Bronchial epithelial cell (primary cell): ENCODE measurements at places on chromosomes 11 and 22.

- no peak for DNase-seq
Observed at GRCh38 chr22:43957871-43958270, 2.6 kb downstream of the SAMM50 start.

DNA sequence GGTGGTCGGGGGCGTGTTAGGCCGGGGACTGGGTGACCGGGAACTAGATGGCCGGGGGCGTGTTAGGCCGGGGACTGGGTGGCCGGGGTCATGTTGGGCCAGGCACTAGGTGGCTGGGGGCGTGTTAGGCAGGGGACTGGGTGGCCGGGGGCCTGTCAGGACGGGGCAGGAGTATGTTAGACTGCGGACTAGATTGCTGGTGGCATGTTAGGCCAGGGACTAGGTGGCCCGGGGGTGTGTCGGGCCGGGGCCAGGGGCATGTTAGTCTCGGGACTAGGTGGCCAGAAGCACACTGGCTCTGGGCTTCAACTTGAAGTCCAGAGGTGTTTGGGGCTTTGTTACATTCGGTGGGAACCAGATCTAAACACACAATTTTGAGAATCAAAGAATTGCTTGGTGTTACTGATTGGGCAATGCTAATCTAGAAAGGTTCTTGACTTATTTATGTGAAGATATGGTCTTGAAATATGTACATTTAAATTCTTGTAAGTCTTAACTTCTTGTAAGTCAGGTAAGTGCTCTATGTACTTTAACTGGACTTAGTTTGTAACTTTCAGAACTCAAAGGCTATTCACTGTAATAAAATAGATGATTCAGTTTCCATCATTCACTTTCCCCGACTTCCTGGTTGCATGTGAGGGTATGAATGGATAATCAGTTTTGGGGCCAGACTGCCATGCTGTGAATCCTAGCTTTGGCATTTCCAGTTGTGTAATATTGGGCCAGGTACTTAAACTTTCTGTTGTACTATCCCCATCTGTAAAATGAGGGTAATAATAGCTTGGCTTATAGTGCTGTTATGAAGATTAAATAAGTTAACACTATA, 1.1 kb downstream of the EXT2 start:
- peak; percentile 92 for DNase-seq

DNA sequence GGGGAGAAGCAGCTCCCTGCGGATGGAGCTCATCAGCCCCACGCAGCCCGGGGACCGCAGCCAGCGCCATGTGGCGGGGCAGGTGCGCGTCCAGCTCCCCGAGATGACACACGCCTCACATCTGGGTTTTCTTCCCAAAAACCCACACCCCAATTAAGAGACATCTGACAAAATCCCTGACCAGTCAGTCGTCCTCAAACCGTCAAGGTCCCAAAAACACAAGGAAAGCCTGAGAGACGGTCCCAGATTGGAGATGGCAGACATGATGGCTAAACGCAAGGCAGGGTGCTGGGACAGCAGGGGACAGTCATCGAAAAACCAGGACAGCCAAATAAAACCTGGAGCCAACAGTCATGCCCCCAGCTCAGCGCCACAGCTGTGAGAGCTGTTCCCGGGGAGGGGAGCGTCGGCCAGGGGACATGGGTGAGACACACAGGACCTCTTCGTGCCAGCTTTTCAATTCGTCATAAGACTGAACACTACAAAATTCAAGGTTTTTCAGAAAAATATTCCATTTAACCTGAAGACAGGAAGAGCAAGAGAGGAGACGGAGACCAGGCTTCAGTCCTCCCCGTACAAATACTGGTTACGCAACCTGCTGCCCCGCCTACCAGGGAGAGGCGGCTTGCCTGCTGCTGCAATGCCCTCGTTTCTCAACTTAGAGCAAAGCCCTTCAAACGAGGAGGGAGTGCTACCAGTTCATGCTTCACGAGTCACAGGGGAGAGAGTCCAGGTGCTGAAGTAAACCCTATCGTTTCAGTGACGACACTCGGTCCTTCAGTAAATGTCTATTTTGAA, 10.5 kb downstream of the TOLLIP start:
- DNase-seq = peak; percentile 85

DNA sequence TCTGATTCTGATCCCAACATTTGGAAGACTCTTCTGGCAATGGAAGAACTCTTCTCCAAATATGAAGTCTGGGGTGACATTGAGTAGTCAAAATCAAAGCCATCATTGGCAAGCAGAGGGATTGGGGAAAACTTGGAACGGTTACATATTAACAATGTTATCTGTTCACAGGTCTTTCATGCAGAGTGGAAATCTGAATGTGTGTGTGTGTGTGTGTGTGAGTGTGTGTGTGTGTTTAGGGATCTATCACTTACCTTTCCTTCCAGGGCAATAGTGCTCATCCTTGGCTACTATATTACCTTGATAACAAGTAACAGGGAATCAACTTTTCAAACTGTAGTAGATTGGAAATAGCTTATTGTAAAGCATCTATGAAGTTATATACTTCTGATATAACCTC, 55.3 kb downstream of the EHF start:
- DNase-seq = no peak

DNA sequence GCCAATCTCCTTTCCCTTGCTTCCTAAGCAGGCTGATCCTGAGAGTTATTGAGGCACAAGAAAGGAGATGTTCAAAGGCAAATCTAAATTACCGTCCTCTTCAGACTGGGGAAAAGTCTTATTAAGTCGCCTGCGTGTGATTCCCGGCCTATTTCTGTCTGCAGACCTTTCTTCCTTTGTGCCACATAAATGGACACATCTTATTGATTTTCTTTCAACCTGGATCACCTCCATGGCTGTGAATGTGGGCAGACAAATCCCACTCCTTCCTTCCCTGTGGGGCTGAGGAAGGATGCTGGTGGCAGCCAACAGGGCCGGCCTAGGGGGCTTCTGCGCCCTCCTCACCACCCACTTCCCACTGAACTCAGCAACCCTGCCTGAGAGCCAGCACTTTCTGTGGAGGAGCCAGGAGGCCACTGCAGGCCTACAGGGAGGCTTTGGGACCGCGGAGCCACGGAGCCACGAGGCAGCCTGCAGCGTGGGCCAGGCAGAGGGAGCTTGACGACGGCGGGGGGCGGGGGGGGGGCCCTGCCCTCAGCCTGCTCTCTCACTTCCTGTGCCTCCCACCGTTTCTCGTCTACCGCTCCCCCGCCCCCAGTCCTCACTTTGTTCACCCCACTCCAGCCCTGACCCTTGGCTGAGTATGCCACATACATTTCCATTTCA, 73.6 kb upstream of the LMO1 start:
- DNase-seq = no peak

GRCh38 chr11:134244593-134244992, 8.6 kb downstream of the THYN1 start:
- peak; percentile 19 for DNase-seq

DNA sequence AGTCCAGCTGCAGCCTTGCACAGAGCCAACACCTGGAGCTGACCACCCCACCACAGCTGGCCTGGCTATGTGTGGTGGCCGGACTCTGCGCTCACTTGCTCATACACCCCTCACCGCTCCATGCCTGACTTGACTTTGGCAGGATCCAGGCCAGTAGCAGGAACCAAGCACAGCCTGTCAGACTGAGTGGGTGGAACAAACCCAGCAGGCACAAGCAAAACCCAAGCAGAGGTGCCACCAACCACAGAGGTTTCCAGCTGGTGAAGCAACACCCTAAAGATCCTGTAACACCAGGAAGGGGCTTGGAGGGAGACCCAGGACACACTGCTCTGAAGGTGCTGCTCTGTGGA, 44.9 kb upstream of the WNT11 start:
- DNase-seq = no peak

DNA sequence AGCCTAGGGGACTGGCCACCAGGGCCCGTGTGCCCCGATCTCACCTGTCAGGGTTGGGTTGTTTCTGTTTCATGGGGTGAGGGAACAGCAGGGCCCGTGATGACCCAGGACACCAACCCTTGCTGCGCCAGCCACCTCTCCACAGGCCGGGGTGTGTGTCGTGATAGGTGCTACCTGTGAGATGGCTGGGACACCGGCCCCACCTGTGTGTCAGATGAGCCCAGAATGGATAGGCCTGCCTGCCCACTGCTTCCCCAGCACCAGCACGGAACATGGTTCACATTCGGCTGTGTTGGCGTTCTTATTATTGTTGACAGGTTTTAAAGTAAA, 7.1 kb downstream of the CLDN5 start:
- DNase-seq = no peak

DNA sequence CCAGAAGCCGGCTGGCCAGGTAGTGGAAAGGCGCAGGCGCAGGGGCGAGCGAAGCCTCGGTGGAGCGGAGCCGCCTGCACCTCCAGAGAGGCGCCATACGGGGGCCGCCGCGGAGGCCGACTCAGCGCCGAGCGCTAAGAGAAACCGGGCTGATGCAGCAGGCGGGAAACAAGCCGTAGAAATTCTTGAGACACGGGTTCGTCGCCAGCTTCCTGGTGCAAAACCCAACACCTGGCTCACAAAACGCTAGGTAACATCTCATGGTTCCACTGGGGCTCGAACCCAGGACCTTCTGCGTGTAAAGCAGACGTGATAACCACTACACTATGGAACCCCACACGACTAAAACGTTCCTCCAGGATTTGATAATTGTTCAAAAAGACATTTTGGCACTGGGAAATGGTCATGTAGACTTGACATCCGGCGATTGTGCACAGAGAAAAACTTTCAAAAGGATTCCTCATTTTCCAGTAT, 39.1 kb downstream of the OR4D9 start:
- DNase-seq = peak; percentile 95

GRCh38 chr11:134802116-134802515, 390.1 kb upstream of the B3GAT1 start:
- no peak for DNase-seq

- DNase-seq = no peak
Observed at GRCh38 chr11:67082071-67082791, 25.6 kb downstream of the RHOD start.

DNA sequence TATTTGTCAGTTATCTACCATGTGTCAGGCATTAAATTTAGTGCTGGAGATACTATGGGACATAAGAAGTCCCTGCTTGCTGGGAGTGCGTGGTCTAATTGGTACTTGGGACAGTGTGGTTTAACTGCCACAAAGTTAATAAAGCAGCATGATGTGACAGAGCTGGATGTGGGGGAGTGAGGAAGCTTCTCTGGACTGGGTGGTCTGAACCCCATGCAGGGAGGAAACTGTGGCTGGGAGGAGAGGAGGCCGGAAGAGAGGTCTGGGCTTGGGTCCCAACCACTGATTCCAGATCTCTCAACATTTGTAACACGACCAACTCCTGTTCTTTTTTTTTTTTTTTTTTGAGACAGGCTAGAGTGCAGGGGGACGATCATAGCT, 37.1 kb downstream of the ST3GAL4 start:
- no peak for DNase-seq

DNA sequence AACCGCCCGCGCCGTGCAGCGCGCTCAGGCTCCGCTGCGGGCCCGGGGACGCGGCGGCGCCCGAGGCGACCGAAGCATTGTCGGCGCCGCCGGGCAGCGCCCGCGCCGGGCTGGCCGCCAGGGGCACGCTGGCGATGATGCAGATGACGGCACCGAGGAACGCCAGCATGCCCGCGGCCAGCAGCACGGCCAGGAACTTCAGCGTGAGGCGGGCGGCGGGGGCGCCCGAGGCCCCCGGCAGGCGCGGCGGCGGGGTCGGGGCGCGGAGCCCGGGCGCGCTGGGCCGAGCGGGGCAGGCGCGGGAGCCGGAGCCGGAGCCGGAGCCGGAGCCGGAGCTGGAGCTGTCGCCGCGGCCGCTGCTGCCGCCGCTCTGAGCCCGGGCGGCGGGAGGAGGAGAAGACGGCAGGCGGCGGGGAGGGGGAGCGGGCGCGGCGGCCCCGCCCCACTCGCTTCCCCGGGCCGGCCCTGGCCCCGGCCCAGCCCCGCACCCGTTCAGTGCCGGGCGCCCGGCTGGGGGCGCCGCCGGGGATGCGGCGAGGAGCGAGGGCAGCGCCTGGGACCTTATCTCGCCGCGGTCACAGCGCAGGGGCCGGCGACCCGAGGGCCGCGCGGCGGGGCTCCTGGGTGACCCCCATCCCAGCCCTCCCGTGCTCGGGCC, at the start of gene NPTXR:
Gene NPTXR (minus strand): TSS at position 372 of the 658 bp plus-strand sequence.
- no peak for DNase-seq

- DNase-seq = no peak
Observed at GRCh38 chr22:33529424-33530113, 390.7 kb downstream of the LARGE1 start.

GRCh38 chr11:117807482-117808327, 10.7 kb upstream of the DSCAML1 start:
- peak; percentile 35 for DNase-seq

DNA sequence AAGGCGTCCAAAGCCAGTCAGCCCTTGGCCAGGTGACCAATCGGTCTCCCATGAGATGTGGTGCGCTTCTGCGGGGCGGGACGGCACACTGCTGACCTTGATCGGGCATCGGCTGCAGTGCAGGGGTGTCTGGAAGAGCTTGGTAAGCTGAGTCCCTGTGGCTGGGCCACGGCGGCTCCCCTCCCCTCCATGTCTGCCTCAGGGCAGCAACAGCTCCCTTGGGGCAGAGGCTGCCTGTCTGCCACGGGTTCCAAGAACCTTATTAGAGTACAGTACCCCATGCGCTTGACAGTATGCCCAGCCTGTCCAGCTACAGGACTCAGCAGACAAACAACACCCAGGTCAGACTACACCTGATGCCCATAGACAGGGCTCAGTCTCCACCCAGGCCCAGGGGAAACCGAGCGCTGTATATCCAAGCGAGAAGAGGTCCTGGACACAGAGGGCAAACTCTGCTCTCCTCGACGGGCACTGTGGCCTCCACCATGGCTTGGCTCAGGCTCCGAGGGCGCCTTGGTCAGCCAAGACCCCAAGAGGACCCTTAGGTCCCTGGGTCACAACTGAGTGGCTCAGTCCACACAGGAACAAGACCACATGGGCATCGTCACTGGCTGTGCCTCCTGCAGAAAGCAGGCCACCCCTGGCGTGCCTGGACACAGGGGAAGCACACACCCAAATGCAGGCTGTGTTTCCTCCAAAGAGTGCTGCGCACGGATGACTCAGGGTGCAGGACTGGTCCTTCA, 18.9 kb downstream of the TSPAN32 start:
- DNase-seq = peak; percentile 20

DNA sequence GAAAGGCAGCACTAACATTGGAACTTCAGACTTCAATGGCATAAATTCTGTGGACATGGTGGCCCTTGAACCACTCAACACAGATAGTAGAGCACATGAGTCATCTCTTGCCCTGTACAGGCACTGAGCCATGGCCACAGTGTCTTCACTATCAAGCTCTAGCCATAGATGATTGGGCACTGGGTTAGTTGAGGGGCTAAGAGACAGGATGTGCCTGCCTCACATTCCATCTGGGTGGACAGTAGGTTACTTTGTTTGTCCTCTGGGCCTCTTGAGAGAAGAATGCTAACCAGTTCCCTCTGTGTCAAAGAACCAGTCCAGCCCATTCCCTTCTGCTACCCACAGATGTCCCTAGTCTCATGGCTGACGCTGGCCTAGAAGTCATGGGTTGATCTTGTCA, 39.8 kb downstream of the OR6Q1 start:
- DNase-seq = no peak

DNA sequence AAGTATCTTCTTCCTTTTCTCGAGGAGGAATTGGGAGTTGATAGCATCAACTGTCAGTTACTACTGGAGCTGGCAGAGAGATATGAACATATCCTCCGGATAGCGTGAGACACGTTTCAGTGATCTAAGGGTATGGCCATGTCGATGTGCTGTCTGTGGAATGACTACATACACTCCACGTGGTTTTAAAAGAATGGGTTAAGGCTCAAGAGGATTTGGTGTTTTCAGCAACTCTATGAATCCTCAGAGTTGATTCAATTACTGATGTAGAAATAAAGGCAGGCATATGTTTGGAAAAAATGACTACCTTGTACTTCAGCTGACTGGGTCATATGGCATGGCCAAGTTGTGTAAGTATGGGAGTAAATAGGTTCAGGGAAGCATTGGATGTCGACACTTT, 22.9 kb downstream of the MMP13 start:
- no peak for DNase-seq

GRCh38 chr11:113567867-113568544, 92.8 kb upstream of the DRD2 start:
- no peak for DNase-seq
